ENCODE measurements at places on chromosomes 4 and X.

GRCh38 chrX:39264023-39264422, 462.8 kb downstream of the MID1IP1 start:
- DNase-seq = no peak

DNA sequence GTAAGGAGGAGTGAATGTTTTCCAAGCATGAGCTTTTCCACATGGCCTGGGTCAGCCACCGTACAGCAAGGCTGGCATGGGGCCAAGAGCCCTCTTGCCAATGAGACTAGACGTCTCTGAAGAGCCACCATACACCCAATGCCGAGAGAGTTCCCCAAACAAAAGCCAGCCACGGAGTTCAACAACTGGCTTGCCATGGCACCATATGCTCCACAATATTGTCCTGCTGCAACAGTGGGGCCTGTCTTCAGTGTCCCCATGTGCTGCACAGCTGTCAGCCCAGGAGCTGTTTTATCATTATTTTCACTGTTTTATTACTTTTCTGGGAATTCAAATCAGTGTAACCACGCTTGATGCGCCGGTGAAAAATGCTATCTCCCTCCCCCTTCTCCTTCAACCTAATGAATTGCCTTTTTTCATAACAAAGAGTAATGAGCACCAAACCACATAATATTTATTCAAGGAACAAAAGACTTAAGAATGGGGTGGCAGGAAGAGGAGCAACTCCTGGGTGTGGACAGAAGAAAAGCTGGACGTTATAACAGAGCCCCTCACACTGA, 18.4 kb downstream of the MAML3 start:
- no peak for DNase-seq

- DNase-seq = no peak
Measured at GRCh38 chr4:76207549-76207948, 6.1 kb downstream of the SCARB2 start.

GRCh38 chr4:55553441-55554201, 6.9 kb upstream of the CLOCK start:
- DNase-seq = no peak

- DNase-seq = no peak
Measured at GRCh38 chrX:108138814-108139702, 47.5 kb downstream of the ATG4A start.

DNA sequence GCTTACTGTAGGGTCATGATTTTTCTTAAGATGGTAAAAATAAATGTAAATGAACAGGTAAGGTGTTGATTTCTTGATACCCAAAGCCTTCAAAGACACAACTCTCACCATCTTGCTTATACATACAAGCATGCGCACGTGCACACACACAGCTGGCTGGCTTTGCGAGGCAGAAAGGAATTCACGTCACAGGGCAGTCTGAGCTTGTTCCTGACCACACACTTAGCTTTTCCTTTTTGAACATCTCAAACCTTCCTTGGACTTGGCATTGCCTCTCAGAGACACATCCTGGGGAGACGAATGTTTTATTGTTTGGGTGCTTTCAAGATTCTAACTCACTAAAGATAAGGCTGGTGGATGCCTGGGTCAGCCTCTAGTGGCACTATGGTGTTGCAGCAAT, 175.0 kb downstream of the NHS start:
- no peak for DNase-seq
